ENCODE measurements at places on chromosomes 5 and 9.

- DNase-seq, result no peak
Observed at GRCh38 chr9:27473111-27473529, 51.0 kb upstream of the IFNK start.

DNA sequence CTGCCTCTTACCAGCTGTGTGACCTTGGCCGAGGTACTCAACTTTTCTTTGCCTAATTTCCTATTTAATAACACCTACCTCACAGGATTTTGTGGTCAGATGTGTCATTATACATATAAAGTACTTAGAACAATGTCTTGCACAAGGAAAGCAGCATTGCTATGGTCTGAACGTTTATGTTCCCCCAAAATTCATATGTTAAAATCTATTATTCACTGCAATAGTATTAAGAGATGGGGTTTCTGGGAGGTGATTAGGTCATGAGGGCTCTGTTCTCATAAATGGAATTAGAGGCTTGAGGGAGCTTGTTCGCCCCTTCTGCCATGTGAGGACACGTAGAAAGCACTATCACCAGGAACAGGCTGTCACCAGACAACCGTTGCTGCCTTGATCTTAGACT, 10.9 kb upstream of the RNF145 start:
- DNase-seq, result no peak

DNA sequence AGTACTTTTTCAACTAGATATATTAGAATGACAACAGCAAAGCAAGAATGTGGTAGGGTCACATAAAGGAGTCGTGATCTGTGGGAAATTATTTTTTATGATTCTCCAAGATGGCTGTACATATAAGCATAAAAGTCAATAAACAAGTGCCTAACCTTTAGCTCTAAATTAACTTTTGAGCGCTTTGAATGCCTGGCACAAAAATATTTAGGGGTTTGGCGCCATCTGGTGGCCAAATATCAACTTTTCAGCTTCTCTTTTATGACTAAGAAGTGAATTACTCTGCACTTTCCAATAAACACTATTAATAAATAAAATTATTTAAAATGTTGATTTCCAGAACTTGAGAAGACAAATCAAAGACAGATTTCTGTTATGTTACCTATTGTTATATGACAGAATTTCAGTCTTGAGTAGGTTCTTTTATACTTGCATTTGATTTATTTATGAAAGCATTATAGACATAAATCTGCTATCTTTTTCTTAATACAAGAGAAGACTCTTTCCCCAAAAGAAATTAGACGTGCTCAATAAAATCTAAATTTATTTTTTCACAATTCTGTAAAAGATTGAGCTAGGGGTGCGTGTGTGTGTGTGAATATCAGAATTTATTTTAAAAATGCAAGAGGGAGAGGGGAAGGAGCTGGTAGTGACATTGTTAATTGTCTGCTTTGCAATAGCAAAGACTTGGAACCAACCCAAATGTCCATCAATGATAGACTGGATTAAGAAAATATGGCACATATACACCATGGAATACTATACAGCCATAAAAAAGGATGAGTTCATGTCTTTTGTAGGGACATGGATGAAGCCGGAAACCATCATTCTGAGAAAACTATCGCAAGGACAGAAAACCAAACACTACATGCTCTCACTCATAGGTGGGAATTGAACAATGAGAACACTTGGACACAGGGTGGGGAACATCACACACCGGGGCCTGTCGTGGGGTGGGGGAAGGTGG, 36.7 kb upstream of the ARRDC3 start:
- peak; percentile 67 for DNase-seq

GRCh38 chr5:73095564-73096238, 24.7 kb upstream of the TMEM171 start:
- DNase-seq, result no peak

DNA sequence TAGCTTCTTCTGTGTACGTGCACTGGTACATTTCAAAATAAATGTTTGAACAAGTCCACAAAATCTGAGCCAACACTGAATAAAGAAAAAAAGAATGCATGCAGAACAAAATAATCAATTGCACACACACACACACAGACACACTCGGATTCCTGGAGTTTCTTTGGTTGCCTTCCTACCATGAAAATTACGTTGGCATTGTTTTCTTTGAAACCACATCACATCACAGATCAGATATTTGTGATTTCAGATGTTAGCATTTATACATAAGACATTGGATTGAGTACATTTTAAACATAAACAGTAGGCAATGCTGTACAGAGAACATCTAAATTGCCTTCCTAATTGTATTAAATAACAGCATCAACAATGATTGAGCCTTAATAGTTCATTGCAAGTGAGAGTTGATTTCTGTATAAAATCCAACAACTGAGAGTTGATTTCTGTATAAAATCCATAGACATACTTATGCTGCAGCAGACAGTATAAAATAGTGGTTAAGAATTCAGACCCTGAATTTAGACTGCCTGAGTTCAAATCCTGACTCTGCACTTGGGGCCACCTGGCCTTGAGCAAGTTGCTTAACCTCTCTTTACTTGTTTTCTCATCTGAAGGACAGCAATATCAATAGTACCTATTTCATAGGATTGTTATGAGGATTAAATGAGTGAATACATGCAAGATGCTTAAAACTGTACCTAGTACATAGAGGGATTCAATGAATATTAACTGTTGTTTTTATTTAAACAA, 101.7 kb upstream of the IFNE start:
- no peak for DNase-seq

GRCh38 chr5:14202462-14202861, 59.3 kb downstream of the TRIO start:
- DNase-seq, result no peak

DNA sequence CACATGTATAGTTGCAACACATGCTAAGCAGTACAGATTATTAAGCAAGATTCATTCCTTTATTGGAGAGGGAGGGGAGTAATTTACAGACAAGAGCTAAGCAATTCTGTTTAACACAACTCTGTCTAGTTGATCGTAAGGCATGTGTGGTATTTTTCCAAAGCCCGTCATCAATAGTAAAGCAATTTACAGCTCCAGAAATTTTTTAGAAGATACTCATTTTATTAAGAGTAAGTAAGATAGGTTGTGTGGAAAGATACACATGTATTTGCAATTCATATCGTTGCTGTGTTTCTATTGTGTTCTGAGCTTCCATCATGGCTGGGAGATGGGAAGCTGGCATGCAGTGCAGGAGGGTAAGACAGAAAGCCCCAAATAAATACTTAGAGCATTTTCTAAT, 289.2 kb upstream of the TMEM161B start:
- no peak for DNase-seq

- DNase-seq, result no peak
Observed at GRCh38 chr9:131433302-131433854, 39.5 kb downstream of the PRRC2B start.

GRCh38 chr5:142655339-142656267, 30.3 kb downstream of the FGF1 start:
- DNase-seq, result peak; percentile 49

Data from CD4-positive, alpha-beta T cell treated with Interleukin-6 at 100 ng/mL for 8 hours (primary cell).